ENCODE measurements at places on chromosomes 16 and 17.

GRCh38 chr16:7239547-7239946 lies 93.1 kb upstream of the RBFOX1 start:
- no peak for DNase-seq

GRCh38 chr17:13513039-13513405 lies 88.7 kb downstream of the HS3ST3A1 start:
- no peak for DNase-seq

GRCh38 chr17:65058593-65058992 lies 2.1 kb upstream of the GNA13 start:
- DNase-seq: no peak

DNA sequence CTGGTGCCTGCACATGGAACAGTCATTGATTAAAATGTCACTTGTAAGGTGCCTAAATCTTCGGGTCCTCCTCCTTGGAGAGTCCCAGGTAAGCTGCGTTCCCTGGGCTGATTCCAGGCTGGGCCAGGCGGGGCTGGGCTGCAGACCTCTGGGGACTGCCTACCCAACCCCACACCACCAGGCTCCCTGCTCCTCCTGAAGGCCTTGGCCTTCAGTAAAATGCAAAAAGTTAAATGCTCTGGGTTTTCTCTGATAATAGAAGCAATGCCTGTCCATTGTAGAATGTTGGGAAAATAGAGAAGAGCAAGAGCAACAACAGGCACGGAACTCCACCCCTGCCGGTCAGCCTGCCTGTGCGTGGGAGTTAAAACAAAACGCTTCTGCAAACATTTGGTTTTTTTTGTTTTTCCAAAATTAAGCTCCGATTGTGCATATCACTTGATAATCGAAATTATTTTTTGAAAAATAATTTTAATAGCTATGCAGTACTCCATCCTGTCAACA lies 363.9 kb downstream of the SEC14L1 start:
- DNase-seq: no peak

- DNase-seq: no peak
These were observed 51.5 kb downstream of the OR1D5 start for GRCh38 chr17:3011891-3012290.

DNA sequence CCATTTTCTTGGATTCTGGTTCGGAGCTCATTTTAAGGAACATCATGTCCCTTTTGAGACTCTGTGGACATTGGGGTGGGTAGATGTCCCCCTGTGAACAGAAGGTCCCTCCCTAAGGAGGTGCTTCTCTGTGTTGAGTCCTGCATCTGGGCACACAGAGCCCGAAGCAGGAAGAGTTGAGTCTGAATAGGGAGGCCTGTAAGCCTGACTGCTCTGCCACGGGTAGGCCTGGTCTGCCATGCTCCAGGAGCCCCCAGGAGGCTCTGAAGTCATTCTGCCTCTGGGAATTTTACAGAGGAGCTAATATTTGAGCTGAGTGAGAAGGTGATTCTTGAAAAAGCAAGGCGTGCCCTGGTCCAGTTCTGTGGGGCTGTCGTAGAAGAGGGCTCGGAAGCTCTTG lies 50.6 kb downstream of the TENT4B start:
- DNase-seq: no peak

- DNase-seq: peak; percentile 80
These were observed 9.9 kb downstream of the TMIGD1 start for GRCh38 chr17:30323895-30324319.

DNA sequence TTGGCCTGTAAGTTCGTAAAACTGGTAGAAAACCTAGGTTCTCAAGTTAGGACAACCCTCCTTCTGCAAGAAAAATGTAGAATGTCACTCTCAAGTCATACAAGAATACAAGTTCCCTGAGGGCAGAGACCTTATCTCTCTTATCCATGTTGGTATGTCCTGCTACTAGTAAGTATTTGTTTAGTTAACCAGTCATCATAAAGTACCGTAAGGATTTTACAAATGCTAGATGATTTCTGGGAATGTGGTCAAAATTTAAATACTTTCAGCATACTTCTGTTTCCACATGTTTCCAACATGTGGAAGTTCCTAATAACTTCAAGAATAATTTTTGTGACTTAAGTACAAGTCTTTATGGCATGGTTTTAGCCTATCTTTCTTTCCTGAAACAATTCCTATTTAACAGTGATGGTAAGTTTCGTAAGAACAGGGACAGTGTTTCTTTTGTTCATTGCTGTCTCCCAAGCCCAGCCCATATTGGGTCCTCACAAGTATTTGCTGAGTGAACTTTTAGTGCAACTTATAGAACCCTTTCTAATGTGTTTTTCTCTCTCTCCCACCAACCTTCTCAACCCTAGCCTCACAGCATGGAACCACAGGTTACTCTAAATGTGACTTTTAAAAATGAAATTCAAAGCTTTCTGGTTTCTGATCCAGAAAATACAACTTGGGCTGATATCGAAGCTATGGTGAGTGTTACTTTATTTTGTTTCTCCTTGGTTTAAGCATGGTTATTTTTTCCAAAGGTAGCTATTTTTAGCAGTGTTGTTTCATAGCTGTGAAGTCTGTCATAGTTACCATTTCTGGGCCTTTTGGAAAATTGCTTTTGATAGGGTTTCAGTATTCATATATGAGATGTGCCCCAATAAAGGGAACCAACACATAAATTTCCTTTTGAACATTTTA lies 4.5 kb downstream of the NBR1 start:
- no peak for DNase-seq

DNA sequence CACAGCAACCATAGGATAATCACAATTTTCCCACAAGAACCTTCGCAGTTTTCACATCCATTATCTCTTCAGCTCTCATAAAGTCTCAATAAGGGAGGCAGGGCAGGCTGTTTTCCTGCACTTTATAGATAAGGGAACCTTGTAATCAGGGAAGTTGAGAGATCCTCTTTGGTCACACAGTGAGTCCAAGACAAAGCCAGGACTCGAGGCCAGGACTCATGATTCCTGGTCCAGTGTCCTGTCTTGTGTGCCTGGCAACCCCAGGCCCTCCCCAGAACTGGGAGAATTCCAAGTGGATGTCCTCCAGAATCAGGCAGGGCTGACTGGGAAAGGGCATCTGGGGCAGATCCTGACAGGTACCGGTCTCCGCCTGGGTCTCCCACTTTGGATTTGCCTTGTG lies 23.1 kb upstream of the PHF12 start:
- DNase-seq: no peak

DNA sequence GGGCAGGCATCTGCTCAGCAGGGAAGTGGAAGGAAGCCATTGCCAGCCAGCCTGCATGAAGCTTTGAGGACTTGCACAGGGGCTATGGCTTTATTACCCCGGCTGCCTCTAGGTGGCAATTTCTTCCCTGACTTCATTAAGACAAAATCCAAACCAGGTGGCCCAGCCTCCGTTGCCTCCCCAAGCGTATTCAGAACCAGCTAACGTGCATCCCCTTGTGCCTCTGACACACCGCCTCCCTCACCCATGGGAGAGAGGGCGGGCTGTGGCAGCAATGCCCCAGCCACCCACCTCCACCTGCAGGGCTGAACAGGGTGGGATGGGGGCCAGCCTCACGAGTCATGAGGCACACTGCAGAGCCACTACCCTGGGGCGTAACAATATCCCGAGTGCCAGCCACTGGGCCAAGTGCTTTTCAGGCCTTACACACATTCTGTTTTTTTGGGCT lies 6.8 kb downstream of the KIFC3 start:
- peak; percentile 84 for DNase-seq

- peak; percentile 82 for DNase-seq
These were observed 17.9 kb downstream of the PSME3IP1 start for GRCh38 chr16:57167953-57168352.

DNA sequence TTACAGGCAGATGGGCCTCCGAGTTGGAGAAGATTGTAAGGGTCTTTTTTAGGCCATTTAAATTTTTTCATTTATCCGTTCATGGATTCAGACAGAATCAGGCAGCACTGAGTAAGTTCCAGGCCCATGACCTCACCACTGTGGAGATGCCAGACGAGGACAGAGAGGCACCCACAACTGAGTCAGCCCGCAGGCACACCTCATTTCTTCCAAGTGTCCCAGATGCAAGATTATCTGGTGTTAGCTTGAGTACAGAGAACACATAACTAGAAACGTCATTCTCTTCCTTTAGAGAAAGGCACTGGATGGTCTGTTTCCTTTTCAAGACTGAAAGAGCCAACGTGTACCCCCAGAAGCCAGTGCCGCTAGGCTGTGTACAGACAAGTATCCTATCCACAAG lies 16.9 kb downstream of the CLEC16A start:
- peak; percentile 51 for DNase-seq

DNA sequence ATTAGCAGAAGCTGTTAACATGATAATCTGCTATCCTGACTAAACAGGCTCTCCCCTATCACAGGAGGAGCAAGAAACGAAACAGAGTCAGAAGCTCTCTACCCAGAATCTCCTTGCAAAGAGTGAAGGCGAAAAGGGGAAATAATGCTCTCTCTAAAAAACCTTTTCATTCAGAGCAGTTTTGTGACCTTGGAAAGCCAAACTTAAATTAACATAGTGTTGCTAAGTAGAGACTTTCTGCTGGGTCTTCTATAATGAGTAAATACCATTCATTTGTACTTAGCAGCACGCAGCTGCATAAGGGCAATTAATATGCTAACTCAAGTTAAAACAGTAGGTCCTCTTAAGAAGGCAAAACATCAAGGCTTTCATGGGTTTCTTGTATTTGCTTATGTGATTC lies 101.7 kb upstream of the GPR139 start:
- no peak for DNase-seq

DNA sequence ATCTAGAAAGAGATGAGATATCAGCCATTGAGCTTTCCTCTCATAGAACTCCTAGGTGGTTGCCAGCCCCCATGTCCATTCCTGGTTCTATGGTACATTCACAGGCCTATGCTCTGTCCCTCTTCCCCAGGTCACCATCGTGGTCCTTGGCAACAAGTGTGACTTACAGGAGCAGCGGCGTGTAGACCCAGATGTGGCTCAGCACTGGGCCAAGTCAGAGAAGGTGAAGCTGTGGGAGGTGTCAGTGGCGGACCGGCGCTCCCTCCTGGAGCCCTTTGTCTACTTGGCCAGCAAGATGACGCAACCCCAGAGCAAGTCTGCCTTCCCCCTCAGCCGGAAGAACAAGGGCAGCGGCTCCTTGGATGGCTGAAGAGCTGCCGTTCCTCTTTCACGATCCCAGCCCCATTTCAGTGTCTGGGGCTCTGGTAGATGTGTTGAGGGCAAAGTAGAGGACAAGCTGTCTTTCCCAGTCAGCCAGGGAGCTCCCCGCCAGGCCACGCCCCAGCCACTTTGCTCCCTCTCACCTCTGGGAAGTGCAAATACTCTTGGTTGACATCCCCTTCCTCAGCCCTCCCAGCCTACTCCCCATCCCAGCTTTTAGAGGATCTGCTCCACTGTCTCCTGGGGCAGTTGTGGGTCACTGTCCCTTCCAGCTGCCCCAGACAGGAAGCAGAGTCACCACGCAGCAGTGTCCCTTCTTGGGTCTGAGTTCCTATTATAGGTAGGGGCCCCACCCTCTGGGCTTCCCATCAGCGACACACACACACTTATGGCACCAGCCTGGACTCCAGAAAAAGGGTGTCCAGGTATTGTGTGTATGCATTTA lies 3.8 kb downstream of the NKIRAS2 start:
- no peak for DNase-seq

- DNase-seq: peak; percentile 50
These were observed 3.3 kb downstream of the ERBB2 start for GRCh38 chr17:39702901-39703893.

DNA sequence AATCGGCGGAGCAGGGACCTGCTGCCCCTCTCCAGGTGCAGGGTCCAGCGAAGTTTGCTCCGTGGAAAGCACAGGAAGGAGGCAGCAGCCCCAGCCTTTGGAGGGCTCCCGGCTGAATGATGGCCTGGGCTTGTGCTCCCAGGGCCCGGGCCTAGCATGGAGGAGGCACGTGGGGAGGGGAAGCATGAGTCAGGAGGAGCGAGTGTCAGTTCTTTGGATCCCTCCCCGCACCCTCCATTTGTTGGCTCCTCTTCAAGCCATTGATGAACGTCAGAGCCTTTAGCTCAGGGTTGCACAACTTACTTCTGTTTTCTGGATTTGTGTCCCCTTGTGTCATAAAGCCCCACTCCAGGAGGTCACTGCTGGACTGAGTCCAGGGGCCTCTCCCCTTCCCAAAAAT lies 25.8 kb downstream of the TTYH2 start:
- DNase-seq: no peak

DNA sequence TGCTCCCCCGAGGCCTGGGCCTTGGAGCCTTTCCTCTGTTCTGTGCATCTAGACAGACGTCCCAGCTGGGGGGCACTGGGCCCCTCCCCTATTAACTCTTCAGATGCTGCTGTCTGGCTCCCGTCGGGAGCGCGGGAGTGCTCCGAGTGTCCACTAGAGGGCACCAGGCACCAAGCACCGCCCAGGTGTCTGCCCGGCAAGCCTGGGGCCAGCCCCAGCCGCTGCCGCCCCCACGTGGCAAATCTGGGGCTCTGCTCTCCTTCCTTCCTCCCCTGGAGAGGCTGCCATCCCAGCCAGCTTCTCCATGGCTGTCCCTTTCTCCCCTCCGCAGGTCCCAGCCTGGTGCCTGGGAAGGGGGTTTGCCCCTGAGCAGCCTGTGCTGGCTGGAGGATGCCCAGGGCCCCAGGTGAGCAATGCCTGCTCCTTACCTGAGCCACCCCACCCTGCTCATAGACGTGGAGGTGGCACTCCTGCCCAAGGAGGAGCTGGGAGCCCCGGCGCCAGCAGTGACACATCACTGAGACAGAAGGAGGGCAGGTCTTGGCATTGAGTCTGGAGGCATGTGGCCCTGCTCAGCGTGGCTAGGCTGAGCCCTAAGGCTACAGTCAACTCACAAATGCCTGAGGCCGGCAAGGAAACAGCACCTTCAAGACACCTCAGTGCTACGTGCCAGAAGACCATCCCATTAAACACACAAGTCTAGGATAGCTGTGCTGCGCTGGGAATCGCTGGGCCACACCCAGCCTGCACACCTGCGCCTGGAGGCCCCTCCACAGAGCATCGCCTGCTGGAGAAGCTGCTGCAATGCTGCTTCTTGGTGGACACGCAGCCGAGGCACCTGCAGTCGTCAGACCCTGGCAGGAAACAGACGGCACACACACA lies 19.7 kb downstream of the TMEM235 start:
- DNase-seq: peak; percentile 57

DNA sequence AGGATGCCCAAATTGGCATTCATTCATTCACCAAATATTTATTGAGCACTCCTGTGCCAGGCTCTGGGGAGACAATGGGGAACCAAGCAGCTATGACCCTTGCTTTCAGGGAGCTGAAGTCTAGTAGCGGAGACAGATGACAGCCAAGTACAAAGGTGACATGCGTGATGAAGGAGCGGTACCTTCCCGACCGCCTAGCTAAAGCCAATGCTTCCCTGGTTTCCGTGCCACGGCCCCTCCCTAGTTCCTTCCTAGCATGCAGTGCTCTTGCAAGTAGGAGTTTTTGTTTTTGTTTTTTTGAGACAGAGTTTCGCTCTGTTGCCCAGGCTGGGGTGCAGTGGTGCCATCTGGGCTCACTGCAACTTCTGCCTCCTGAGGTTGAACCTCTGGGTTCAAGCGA lies 3.2 kb upstream of the SLC5A2 start:
- DNase-seq: no peak

Measured in renal cortical epithelial cell (primary cell).